Nucleus accumbens (tissue), 56 donors: ENCODE measurements at places on chromosomes 7 and 10.

GRCh38 chr7:158740657-158741293 lies 36.2 kb upstream of the NCAPG2 start:
- DNase-seq: no peak

- DNase-seq: no peak
These were observed 19.4 kb upstream of the PDCD4 start for GRCh38 chr10:110852255-110852896.

- DNase-seq: no peak
These were observed 568.3 kb downstream of the TYW1 start for GRCh38 chr7:67564959-67565358.

DNA sequence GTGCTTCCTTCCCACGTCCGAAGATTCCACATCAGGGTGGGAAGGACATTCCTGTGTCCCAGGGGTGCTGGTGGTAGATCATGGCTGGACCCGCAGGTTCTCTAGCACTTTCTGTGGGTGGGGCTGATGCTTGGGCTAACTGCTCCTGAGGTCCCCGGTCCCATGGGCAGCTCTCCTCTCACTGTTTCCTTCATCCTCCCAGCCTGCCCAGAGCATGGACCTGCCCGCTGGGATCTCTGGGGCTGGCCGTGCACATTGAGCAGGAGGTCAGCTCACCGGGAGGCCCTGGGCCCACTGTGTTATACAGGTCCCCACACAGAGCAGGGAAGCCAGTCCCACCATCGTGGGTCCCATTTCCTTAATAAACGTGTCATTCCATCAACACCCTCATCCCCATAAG lies 502.3 kb downstream of the TCERG1L start:
- DNase-seq: no peak

DNA sequence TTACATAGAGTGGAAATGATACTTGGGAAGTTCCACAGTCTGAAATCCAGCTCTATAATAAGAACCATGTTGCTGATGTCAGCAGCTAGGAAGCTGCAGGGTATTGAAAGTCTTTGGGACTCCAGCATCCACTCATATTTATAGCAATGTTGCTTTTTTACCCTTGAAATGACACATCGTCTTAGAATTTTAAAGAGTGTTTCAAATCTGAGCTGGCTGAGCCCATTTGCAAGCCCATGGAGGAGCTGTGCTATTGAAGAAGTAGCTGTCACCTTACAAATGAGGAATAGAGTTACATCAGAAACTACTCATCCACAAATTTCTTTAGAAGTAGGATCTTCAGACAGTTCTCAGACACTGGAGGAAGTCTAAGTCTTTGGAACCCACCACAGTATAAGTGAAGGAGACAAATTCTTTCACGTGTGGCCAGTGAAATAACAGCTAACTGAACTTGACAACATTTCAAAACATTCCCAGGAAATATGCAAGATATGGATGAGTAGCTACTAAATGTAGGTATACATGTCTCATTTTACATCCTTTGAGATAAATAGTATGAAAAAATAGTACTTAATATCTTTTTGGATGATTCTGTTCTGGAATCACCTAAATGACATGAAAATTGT lies 203.6 kb downstream of the ZNF365 start:
- no peak for DNase-seq

- no peak for DNase-seq
These were observed 55.2 kb downstream of the DIP2C start for GRCh38 chr10:634256-634655.

- DNase-seq: no peak
These were observed 14.2 kb upstream of the SYPL1 start for GRCh38 chr7:106126170-106126938.

GRCh38 chr7:30862995-30863705 lies 48.5 kb upstream of the AQP1 start:
- no peak for DNase-seq

GRCh38 chr10:79431428-79431827 lies 14.0 kb downstream of the ZCCHC24 start:
- no peak for DNase-seq
